ENCODE measurements at places on chromosomes 2 and 18.

DNA sequence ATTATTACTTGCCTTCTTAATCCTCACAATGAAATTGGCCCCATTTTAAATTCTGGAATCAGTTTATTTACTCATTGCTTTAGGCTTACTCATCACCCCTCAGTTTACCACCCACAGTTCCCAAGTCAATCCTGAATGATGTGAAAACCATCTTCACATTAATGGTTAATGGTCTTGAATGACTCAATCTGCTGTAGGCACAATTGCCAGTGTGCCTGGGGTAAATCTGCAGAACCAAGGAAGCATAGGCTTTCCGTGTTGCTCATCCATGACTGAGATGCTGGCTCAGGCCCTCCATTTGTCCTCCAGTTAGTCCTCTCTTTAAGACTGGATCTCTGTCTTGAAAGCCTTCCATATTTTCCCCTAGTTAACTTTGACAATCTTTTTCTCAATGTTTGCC lies 164.5 kb downstream of the PMAIP1 start:
- no peaks in the 10 kb centered on the region for H3K4me1 ChIP-seq
- no peak for DNase-seq
- no peak overlapping the region for H3K4me3 ChIP-seq
- no peak overlapping the region for H3K27ac ChIP-seq

DNA sequence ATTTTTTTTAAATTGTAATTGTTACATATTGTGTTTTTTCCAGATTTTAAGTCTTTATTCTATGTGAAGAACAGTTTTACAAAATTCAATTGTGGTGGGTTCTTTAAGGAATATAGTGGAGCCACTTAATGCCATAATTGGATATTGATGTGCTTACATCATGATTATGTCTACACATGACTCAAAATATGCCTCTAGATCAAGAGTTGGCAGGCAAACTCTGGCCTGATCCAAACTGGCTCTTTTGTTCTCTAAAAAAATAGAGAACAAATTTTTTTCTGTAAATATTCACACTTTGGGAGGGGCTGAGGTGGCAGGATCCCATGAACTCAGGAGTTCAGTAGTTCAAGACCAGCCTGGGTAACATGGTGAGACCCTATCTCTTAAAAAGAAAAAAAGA lies 8.3 kb downstream of the EHBP1 start:
- H3K4me3 ChIP-seq = no peak overlapping the region
- no peaks in the 10 kb centered on the region for H3K27me3 ChIP-seq
- DNase-seq = no peak
- no peak overlapping the region for H3K27ac ChIP-seq

- H3K27me3 ChIP-seq = peaks cover 22% of the 10 kb centered on the region
- H3K27ac ChIP-seq = no peak overlapping the region
- H3K36me3 ChIP-seq = no peaks in the 10 kb centered on the region
- no peak for DNase-seq
- no peak overlapping the region for H3K4me3 ChIP-seq
- no peaks in the 10 kb centered on the region for H3K4me1 ChIP-seq
Measured at GRCh38 chr2:226185616-226186211, 613.9 kb downstream of the IRS1 start.

DNA sequence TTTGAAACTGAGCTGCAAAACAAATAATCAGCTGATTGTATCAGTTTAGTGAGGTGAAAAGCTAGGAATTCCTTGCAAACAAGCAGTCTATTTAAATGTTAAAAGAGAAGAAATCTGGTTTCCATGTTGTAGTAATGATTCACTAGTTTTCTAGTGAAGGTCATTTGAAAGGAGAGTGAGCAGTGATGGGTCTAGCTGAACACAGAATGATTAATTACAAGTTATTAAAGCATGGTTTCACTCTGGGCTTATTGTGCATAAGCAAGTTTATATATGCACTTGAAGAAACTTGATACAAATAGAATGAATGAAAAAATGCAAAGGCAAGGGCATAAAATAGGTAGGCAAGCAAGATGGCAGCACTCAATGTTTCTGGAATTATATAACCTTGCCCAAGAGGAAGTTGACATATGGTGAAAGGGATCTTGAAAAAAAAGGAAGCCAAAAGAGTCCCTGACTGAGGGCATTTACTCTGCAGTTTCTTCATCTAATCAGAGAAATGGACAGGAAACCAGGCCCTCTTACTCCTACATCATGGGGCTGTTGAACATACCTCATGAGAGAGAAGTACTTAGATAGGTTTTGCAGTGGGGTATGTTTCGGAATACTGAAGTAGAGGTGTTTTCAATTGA lies 53.2 kb downstream of the PLCL1 start:
- H3K36me3 ChIP-seq = peaks cover 5% of the 10 kb centered on the region
- no peak for DNase-seq
- no peak overlapping the region for H3K27ac ChIP-seq
- no peaks in the 10 kb centered on the region for H3K27me3 ChIP-seq

- no peak overlapping the region for H3K27ac ChIP-seq
- H3K36me3 ChIP-seq = no peaks in the 10 kb centered on the region
- DNase-seq = no peak
Measured at GRCh38 chr2:157523270-157524247, 79.7 kb upstream of the CYTIP start.

GRCh38 chr2:148658807-148659722 lies 14.5 kb downstream of the EPC2 start:
- H3K27ac ChIP-seq = peak overlapping the region; percentile 80
- H3K27me3 ChIP-seq = no peaks in the 10 kb centered on the region
- H3K4me3 ChIP-seq = peak overlapping the region; percentile 28
- H3K36me3 ChIP-seq = peaks cover 7% of the 10 kb centered on the region

DNA sequence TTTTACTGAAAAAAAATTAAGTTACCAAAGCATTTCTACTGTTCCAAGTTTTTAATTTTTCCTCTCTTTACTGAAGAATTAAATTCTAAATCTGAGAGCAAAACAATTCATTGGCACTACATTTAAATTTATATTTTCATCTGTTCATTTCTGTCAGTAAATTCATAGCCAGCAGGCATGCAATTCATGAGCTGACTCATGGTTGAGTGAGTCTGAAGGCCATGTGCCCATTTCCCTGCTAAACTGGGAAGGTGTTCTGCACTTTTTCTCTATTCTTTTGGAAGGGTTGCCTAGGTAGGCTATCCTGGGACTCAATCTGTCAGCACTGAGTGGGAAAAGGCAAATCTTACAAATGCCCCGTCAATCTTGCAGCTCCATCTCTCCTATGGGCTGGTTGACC lies 88.7 kb downstream of the KLHL14 start:
- H3K4me1 ChIP-seq = no peaks in the 10 kb centered on the region
- H3K27ac ChIP-seq = no peak overlapping the region
- H3K4me3 ChIP-seq = no peak overlapping the region
- no peak for DNase-seq
- no peaks in the 10 kb centered on the region for H3K36me3 ChIP-seq

- no peaks in the 10 kb centered on the region for H3K27me3 ChIP-seq
- H3K4me1 ChIP-seq = peaks cover 26% of the 10 kb centered on the region
- no peak overlapping the region for H3K4me3 ChIP-seq
- no peak overlapping the region for H3K27ac ChIP-seq
- no peaks in the 10 kb centered on the region for H3K36me3 ChIP-seq
Measured at GRCh38 chr2:65030476-65031332, 25.5 kb upstream of the CEP68 start.

- peaks cover 61% of the 10 kb centered on the region for H3K36me3 ChIP-seq
- H3K27me3 ChIP-seq = no peaks in the 10 kb centered on the region
- no peak overlapping the region for H3K27ac ChIP-seq
- peaks cover 7% of the 10 kb centered on the region for H3K4me1 ChIP-seq
- no peak overlapping the region for H3K4me3 ChIP-seq
- DNase-seq = no peak
Measured at GRCh38 chr2:174449033-174449432, 37.8 kb downstream of the GPR155 start.

GRCh38 chr18:25435149-25435782 lies 83.3 kb upstream of the ZNF521 start:
- H3K4me3 ChIP-seq = no peak overlapping the region
- H3K27me3 ChIP-seq = no peaks in the 10 kb centered on the region

DNA sequence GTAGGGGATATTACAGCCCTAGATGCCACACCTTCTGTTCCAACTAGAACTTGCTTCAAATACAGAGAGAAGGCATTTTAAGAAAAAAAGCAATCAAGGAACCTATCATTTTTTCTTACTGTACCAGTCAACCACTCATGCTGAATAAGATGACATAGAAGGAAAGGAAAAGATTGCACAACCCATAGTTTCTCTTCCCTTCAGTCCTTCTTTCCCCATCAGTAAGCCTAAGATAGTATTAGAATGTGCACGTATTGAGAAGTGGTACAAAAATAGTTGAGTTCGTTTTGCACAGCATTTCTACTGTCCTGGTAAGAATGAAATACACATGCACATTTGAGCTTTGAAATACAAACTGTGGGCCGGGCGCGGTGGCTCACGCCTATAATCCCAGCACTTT lies 27.0 kb upstream of the HK2 start:
- no peaks in the 10 kb centered on the region for H3K27me3 ChIP-seq
- no peaks in the 10 kb centered on the region for H3K4me1 ChIP-seq
- H3K36me3 ChIP-seq = no peaks in the 10 kb centered on the region
- H3K4me3 ChIP-seq = no peak overlapping the region
- DNase-seq = no peak

DNA sequence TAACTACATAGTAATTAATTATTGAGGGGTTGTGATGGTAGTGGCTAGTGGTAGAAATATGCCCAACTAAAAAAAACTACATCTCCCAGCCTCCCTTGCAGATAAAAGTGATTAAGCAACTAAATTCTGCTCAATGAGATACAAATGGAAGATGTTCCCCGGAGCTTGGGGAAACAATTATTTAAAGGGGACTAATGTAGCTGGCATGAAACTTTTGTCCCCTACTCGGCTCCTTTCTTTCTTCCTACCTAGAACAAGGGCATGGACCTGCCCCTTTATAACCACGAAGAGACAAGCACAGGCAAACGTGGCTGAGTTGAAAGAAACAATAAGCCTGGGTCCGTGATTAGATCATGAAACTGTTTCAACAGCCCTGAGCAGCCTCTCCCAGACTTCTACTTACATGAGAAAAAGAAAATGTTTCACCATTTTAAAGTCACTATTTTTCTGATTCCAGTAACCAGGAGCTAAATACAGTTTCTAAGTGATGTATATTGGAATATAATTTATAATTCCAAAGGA lies 236.9 kb downstream of the SCG2 start:
- no peaks in the 10 kb centered on the region for H3K27me3 ChIP-seq
- DNase-seq = no peak
- no peaks in the 10 kb centered on the region for H3K4me1 ChIP-seq
- H3K4me3 ChIP-seq = no peak overlapping the region

DNA sequence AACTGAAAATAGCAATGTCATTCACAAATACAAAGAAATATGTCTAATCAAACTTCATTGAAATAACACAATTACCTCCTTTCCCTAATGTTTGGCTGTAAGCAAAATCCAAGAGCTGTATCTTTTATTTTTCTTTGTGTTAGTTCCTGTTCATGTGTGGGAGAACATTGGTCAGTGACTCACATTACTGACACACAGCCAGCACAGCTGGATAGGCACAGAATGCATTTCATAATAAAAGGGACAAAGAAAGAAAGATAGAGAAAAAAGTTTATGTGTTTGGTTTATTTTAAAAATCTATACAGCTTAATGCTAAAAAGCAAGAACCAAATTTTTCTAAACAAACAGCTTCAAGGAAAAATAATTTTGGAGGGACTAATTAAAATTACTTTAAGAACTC lies 185.6 kb upstream of the COL3A1 start:
- H3K4me3 ChIP-seq = no peak overlapping the region
- no peaks in the 10 kb centered on the region for H3K4me1 ChIP-seq
- H3K36me3 ChIP-seq = no peaks in the 10 kb centered on the region
- no peaks in the 10 kb centered on the region for H3K27me3 ChIP-seq
- DNase-seq = no peak
- no peak overlapping the region for H3K27ac ChIP-seq

GRCh38 chr18:62088156-62088555 lies 98.7 kb downstream of the PIGN start:
- H3K27me3 ChIP-seq = no peaks in the 10 kb centered on the region
- no peak overlapping the region for H3K4me3 ChIP-seq
- peaks cover 37% of the 10 kb centered on the region for H3K36me3 ChIP-seq
- H3K27ac ChIP-seq = no peak overlapping the region
- peaks cover 31% of the 10 kb centered on the region for H3K4me1 ChIP-seq
- DNase-seq = no peak

DNA sequence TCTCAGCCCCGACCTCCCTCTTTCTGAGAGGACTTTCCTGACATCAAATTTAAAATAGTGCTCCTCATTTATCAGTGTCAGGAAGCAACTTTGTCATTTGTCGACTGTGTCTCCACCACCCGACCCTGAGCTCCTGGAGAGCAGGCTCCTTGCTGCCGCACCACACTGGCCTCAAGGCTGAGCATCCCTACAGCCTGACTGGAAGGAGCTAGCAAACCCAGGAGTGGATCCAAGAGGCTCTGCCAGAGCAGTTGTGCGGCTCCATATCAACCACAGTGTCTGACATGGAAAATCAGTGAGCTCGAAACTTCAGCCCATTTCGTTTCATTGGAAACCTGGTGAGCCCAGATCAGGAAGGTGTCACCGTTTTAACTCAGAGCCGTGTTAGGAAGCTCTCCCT lies 125.2 kb downstream of the PTGR3 start:
- no peak for DNase-seq
- no peaks in the 10 kb centered on the region for H3K4me1 ChIP-seq
- no peaks in the 10 kb centered on the region for H3K36me3 ChIP-seq
- H3K27me3 ChIP-seq = no peaks in the 10 kb centered on the region
- no peak overlapping the region for H3K27ac ChIP-seq

DNA sequence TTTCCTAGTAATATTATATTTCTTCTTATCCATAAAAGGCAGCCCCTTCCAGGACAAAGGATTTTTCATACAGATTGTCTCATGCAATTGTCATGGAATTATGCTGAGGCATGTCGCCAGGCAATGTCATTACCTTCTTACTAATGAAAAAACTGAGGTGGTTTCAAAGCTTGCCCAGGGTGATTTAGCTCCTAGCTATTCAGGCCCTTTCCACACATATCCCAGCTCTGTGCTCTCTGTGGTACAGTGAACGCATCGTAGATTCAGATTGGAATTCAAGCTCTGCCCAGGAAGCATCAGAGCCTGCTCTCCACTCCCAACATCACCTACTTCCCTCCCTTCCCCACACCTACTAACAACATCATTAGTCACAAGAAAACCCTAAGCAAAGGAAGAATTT lies 60.1 kb downstream of the ATP8B1 start:
- H3K4me3 ChIP-seq = no peak overlapping the region
- H3K4me1 ChIP-seq = no peaks in the 10 kb centered on the region
- H3K36me3 ChIP-seq = peaks cover 6% of the 10 kb centered on the region
- no peak overlapping the region for H3K27ac ChIP-seq

- DNase-seq = no peak
- H3K27ac ChIP-seq = no peak overlapping the region
- H3K4me3 ChIP-seq = no peak overlapping the region
- H3K27me3 ChIP-seq = peaks cover 39% of the 10 kb centered on the region
- no peaks in the 10 kb centered on the region for H3K36me3 ChIP-seq
Measured at GRCh38 chr2:223613017-223613950, 11.1 kb upstream of the SCG2 start.

Data from activated T-cell treated with anti-CD3 and anti-CD28 coated beads, Interleukin-2, amount 50 U/mL, for 24 hours (primary cell).